Stimulated activated CD8-positive, alpha-beta memory T cell treated with anti-CD3 and anti-CD28 coated beads, Interleukin-2, amount 100 ng/mL, for 1 hour (primary cell): ENCODE measurements at places on chromosomes 1 and 21.

GRCh38 chr1:160068225-160068624 lies 1.7 kb downstream of the KCNJ10 start:
- DNase-seq = no peak

DNA sequence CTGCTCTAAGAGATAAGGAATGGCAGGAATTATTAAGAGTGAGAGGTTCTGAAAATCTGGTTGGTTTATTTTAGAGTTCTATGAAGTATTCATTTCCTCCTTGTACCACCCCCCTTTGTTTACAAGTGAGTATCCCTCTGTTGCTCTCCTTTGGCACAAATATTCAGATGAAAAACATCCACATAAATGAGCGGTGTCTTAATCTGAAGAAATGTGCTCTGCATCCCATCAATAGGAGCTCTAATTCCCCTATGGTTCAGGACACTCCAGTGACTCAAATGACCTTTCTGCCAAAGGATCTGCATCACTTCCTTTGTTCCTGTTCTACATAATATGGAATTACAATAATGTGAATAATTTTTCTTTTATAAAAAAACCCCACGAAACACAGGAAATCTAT lies 16.6 kb downstream of the DDAH1 start:
- no peak for DNase-seq

- DNase-seq = no peak
These were observed 1995.8 kb downstream of the NCAM2 start for GRCh38 chr21:22993822-22994574.

GRCh38 chr1:218851586-218851985 lies 322.1 kb upstream of the LYPLAL1 start:
- DNase-seq = no peak

DNA sequence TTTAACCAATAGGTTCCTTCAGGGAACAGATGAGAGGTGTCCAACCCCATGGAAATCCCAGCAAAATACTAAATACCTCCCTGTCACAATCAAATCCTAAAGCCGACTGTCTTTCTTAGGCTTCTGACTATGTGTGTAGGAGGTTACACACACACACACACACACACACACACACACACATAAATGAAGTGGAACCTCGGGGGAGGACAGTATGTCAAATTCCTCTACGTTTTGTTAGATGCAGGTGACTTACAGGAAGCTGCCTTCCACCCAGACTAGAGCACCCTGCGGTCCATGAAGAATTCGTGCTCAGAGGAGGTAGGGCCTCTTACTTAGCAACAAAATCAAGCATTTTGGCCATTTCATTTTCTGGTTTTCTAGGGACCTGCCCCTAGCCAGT lies 16.4 kb downstream of the RSPH1 start:
- DNase-seq = no peak

GRCh38 chr1:229769006-229769405 lies 143.0 kb downstream of the URB2 start:
- DNase-seq = no peak

DNA sequence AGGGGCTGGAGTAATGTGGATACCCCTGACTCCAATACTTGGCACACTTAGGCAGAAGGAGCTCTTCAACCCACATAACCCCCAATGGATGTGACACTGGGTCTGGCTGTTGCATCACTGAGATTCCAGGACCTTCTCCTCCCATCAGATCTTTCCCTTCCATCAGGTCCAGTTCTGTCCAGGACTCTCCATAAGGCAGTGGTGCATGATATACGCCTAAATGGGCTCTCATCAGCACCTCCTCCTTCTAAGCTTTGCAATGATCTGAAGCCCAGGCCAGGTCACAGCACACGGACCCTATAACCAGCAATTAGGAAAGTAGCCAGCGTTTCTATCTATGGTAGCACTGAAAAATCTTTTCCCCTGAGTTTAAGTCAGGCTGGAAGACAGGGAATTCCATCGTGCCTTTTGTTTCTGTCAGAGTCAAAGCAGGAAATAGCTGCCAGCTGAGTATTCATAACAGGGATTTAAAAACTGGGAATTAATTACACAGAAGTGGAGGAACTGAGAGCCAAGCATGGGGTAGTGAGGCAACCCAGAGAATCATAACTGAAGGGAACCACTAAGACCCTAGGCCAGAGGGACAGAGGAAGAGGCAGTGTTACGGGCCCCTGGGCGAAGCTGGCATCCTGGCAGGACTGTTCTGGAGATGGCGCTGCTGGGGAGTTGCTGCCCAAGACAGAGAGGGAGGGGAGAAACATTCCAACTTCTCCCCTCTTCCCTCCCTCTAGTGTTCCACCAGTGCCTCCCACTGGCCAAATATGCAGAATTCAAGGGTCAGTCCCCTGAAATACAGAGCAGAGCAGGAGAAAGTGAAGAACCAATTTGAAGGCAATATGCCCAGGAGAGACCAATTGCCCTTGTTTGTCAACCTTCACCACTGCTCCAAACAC lies 37.5 kb upstream of the HOOK1 start:
- DNase-seq = no peak

DNA sequence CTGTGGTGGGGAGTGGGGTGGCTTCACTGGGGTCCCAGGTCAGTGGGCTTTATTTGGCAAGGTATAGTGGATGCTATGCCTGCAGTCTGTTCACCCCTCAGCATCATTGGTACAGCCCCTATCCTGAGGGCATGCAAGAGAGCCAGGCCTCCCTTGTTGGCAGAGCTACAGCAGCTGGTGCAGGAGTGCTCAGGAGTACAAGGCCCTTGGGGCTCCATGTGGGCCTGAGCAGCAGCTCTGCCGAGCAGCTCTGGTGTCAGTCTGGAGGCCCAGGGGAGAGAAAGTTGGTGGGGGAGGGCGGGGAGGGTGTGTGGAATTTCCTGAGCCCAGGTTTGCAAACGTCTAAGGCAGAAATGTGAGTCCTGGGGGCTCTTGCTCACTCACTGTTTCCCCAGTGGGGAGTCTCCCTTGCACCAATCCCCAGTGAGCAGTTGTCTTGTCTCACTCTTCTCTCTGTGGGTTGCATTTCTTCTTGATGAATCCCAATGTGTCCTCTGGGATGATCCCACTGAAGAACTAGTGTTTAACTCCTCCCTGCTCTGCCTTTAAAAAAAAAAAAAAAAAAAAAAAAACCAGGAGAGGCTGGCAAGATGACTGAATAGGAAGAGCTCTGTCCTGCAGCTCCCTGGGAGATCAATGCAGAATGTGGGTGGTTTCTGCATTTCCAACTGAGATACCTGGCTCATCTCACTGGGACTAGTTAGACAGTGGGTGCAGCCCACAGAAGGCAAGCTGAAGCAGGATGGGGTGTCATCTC lies 39.5 kb upstream of the CYP4X1 start:
- DNase-seq = no peak

DNA sequence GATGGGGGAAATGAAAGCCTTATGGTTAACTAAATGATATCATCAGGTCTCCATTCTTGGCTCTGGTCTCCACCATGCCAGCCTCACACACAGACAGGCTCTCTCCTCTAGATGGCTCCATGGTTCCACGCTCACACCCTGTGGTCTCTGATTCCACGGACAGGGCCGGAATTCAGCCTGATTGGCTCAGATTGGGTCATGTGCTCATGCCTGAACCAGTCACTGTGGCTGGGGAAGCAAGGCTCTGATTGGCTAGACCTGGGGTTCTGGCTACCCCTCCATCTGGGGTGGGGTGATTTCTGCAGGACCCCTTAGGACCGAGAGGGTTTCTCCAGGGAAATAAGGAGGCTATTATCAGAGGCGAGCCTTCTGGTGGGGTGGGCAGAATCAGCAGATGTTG lies 277.0 kb downstream of the PTPRU start:
- no peak for DNase-seq

- DNase-seq = no peak
These were observed 21.0 kb upstream of the RAP1A start for GRCh38 chr1:111598544-111598943.

DNA sequence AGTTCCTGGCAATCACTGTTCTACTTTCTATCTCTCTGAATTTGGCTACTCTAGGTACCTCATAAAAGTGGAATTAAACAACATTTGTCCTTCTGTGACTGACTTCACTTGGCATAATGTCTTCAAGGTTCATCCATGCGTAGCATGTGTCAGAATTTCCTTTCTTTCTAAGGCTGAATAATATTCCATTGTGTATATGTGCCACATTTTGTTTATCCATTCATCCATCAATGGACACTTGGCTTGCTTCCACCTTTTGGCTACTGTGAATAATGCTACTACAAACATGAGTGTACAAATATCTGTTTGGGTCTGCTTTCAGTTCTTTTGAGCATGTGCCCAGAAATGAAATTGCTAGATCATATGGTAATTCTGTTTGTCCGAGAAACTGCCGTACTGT lies 14.7 kb downstream of the CACHD1 start:
- no peak for DNase-seq

- DNase-seq = no peak
These were observed 2.8 kb upstream of the HPCAL4 start for GRCh38 chr1:39694026-39694425.

DNA sequence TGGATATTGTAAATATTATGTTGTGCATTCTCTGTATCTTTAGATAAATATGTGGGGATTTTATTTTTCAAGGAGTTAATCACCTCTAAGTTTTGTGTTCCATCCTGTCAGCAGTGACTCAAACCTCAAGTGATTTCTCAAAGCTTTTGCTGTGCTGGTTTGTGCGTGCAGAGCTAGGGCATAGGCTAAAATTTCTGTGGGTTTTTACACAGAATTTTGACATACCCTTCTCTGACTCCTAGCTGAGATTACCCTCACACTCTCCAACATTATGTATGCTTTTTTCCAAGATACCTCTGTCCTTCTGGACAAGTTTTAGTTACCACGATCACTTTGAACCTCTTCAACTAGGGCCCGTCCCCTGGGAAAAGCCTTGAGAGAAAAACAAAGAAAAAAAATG lies 384.9 kb downstream of the NCAM2 start:
- no peak for DNase-seq

DNA sequence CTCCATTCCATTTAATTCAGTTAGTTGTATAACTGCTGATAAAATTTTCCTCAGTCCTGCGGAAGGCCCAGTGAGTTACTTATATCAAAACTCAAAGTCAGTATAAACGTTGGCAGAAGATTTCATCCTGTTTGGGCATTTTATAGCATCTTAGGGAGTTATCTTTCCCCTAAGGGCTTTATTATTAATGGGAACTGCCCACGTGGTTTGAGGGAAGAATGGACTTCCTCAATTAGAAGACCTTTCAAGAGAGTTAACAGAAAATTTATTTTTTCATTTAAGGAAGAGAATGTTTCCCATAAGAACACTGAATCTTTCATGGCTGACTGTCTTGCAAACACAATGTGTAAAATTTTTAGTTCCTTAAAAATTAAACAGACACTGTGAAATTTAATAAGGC lies 400.1 kb downstream of the NEGR1 start:
- no peak for DNase-seq

DNA sequence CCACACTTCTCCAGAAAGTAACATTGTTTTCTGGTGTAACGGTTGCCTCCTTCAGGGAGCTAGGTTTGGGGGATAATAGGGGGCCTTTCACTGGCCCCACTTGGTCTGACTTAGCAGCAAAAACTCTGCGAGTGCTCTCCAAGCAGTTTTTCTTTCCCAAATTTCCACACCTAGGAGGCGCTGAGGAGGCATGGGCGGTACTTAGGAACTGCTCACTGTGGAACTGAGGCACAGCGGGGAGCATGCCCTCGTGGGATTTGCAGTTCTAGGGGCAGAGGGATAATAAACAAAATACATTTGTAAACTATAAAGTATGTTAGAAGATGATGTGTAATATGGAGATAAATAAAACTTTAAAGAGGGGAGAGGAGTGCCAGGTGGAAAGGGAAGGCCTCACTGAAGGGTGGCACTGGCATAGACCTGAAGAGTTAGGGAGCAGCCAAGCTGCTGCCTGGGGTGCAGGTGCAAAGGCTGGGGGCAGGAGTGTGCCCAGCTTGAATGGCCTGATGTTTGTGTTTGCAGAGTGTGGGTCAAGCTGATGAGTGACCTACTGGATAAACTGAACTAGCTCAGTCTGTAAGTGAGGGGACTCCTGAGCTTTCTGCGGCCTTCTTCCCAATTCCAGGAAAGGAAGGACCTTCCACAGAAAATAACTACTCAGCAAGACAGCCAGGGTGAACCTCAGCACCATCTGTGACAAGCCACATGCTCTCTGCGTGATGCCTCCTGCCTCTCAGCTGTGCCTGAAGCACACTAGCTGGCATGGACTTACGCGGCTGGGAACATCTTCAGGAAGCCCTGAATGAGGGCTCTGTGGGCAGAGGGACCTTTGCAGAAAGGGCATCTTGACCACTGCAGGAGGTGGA lies 1.9 kb downstream of the EPHX1 start:
- no peak for DNase-seq

- no peak for DNase-seq
These were observed 1147.6 kb upstream of the ADGRL4 start for GRCh38 chr1:80154176-80154575.
